ENCODE measurements at places on chromosomes 6 and 20.
A peak's percentile ranks its signal among the peaks of the same experiment; 100 is the strongest.

DNA sequence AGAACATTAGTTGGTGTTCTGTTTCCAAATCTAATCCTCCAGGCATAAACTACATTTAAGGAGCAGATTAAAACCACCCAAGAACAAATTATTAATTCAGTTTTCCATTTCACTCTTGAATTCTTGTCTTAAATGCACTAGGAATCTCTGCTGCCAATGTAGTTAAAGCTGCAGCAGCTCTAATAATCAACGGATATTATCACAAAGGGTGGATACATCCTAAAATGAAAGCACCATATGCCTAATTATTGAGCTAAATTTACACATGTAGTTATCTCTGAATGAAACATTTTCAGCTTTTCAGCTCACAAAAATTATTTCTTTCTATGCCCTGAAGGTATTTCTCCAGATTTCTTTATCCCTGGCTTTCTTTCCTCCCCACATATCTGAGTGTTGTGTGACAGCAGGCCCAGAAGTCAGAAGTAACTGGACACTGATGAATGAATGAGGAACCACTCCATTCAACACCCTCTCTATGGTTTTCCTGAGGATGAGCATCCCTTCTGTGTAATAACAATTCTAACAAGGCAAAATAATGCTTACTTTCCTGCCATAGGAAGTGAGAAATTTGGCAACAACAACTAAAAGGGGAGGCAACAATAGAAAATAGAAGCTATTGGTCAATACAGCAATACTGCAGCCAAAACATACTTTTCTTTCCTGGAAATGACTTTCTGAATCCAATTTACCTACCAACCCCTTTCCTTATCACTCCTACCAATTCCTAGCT is 14.9 kb downstream of the MAN1A1 start:
- DNase-seq, result no peak

- DNase-seq, result no peak
These were observed 32.4 kb upstream of the RAB22A start for GRCh38 chr20:58277107-58277506.

DNA sequence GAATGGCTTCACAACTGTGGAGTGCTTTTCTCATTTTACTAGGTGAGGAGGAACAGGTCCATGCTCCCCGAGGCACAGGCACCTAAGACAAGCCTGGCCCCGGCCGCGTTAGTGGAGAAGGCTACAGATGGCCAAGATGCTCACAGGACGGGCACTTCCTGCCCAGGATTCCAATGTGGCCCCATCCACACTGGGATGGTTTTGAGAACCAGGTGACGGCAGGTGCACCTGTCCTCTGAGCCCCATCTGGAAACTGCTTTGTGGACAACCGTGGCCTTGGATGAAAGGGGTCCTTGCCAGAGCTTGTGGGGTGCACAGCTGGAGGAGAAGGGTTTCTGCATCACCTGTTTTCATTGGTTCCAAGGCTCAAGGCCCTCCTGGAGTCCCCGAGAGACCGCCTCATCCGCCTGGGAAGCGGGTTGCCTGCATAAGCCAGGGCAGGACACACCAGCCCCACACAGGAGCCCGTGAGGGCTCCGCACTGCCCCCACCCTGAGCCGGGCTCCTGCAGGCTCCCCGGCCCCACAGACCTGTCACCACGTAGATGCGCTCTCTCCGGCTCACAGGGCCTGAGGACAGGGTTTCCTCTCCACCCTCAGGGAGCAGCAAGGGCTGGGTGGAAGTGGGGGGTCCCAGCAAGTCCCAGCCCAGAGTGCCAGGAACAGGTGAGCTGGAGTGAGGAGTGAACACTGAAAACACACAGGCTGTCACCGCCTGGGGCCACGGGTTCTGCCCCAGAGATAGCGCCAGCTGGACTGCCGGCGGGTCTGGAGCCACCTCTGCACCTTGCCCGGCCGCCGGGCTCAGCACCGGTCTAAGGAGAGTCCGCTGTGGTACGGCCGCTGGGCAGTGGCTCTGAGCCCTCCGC is 18.3 kb downstream of the NTSR1 start:
- DNase-seq, result no peak

DNA sequence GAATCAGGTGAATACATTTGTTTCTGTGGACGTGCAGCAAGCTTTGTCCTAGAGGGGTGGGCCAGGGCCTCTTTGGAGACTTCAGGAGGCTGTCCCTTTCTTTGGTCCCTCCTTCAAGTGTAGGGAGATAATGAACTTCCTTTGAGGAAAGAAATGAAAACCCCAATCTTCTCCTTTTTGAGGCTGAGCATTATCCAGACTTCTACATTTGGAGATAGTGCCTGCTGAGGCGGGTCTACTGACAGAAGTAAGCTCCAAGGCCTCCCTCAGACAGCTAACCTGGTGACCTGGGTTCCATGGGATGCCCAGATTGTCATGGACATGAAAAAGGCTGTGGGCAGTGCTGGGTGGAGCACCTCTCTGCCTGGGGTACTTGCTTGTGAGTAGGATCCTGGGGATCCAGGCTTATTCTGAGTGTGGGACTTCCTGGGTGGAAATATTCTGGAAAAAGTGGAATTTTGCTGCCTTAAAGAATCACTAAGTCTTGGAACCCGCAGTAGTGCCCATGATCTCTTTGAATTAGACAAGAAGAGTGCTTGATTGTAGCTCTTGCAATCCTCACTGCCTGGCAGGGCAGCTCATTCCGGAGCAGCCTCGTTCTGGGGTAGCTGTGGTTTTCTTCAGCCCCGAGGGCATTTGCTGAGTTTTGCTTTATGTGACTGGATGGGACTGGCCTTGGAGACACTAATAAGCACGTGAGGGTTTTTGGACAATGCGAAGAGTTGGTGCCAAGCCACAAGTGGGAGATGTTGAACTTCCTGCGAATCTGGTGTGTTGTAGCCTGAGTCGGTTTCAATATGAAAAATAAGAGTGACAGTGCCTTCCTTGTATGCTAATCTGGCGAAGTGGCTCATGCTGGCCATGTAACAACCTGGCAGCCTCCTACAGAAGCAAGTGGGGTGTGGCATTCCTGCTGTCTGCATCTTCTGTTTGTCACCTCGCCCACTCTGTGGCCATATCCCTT is 28.1 kb downstream of the SNRNP48 start:
- DNase-seq, result peak; percentile 60

DNA sequence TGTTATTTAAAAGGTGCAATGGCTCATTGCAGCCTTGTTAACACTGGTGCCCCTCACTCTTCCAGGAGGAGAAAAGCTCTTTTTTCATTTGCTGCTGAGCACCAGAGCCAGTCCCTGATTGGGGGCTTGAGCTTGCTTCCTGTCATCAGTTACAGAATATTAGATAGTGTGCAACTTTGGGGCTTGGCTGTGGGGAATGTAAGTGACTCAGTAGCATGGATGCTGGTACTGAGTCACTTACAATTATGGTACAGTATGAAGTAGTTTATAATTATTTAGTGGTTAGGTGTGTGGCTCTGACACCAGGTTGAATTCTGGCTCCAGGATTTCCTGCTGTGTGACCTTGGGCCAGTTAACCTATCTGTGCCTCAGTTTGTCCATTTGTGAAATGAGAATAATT is 37.6 kb downstream of the ANKS1A start:
- DNase-seq, result no peak

GRCh38 chr6:129889580-129889979 is 28.5 kb upstream of the TMEM244 start:
- no peak for DNase-seq

DNA sequence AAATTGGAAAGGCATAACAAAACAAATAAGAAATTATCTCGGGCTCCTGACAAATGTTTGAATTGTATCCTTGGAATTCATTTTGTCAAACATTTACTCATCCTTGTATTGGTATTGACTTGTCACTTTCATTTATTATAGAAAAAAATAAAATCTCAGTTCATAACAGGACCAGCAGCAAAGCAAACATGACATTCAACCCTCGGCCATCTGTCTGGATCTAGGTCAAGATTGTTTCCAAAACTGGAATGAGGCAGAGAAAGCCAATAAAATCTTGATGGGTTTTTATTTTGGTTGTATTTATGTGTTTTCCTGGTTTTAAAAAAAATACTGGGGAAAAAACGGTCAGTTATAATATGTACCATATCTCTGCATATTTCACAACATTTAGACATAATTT is 42.9 kb upstream of the FABP7 start:
- no peak for DNase-seq

- no peak for DNase-seq
These were observed 26.6 kb upstream of the PI16 start for GRCh38 chr6:36927691-36928546.

GRCh38 chr6:151417477-151417876 is 26.1 kb upstream of the ZBTB2 start:
- no peak for DNase-seq

DNA sequence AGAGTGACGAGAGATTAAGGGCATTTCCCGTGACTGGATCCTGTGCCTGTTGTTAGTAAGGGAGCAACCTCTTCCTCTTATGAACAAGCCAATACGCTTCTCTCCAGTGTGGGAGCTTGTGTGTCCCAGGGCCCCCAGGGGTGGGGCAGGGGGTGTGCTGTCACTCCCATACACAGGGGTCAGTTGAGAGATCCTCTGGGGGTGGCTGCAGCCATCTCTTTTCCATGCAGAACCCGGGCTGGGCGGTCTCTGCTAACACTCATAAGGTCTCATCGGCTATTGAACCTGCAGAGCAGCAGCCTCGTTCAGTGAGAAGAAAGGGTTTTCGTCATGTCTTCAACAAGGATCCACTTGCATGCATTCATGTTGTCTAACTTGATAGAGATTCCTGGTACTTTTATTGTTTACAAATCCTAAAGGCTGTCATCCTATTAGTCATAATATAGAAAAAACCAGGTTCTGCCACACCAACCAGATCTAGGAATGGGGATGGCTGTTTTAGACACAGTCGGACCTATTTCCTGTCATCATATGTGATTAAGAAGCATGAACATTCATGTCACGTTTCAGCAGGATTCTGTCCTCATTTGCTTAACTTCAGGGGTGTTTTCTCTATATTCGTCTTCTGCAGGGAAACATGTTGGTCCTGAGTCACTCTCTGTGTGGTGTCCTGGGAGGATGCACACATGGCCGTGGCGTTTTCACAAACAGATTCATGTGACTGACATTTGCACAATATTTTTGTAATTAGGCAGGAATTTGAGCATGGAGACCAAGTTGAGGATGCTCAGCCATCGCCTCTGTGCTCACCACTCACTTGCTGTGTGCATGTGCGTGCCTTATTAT is 13.3 kb upstream of the THBS2 start:
- DNase-seq, result no peak

DNA sequence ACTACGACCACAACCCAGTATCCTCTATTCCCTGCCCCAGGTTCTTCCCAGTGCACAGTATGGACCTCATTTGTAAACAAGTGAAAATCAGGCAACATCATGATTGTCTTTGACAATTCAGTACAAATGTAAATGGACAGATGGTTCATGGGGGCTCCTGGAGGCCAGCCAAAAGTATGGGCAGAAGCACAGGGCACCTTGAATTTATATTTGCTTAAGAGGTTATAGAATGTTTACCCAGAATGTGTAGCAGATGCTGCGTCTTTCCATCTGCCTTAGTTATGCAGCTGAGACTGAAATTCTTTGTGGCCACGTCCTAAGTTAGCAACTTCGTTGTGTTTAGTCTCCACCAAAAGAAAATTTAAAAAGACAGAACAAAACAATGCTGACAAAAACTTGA is 559.6 kb upstream of the NRSN1 start:
- no peak for DNase-seq

GRCh38 chr6:30344868-30345671 is at the start of gene RPP21:
Gene RPP21, plus strand, starts transcription at chr6:30345156. Its CDS starts 16 bp downstream, at chr6:30345172.
- DNase-seq, result peak; percentile 76

DNA sequence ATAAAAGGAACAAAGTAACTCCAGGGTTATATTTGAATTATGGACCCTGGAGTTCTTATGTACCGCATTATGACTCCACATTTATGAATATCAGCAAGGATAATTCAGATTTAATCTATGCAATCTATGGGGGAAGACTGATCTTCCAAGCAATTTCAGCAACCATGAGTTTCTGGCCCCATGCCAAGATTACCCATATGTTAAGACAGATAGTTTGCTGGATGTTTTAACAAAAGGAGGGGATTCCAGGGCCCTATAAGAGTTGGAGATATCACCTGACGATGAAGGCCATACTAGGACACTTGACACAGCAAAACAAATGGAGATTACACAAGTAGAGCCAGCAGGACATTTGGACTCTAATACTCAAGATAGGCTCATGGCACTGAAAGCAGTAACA is 45.9 kb upstream of the PLN start:
- no peak for DNase-seq

DNA sequence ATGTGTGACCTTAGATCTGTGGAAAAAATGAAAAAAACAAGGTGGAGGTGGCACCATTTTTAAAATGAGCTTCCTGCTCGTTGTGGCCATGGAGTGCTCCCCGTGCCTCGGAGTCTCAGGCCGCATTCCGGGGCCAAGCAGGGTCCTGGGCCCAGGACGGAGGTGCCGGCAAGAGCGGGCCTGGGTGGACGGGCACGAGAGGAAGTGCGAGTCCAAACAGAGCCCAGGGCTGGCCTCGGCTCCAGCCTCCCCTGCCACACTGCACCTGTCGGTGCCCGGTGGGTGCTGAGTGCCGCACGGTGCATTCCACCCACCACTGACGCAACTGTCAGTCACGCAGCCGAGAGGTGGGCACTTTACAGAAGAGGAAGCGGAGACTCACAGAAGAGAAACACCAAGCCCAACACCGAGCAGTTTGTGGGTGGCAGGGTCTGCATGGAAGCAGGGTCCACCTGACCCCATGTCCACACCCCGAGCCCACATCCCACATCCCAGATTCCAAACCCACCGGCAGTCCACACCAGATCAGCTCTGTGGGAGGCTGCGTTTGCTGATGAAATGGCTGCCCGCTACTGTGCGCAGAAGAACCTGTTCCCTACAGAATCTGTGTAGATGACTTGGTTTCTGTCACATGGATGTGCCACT is 97.7 kb downstream of the PSMB1 start:
- no peak for DNase-seq

DNA sequence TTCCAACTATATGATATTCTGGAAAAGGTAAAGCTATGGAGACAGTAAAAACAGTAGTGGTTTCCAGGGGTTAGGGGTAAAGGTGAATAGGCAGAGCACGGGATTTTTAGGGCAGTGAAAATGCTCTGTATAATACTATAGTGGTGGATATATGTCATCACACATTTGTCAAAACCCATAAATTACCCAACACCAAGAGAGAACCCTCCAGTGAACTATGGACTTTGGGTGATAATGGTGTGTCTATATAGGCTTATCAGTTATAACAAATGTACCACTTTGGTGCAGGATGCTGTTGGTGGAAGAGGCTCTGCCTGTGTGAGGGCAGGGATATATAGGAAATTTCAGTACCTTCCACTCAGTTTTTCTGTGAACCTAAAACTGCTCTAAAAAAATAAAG is 149.9 kb downstream of the GPX5 start:
- DNase-seq, result no peak
